Osteoblast (primary cell): ENCODE measurements at places on chromosomes 3 and 15. TPM values are rescaled to one million over a fixed set of nuclear protein-coding genes. Genes with fewer than 3 reads are reported as not detected.

DNA sequence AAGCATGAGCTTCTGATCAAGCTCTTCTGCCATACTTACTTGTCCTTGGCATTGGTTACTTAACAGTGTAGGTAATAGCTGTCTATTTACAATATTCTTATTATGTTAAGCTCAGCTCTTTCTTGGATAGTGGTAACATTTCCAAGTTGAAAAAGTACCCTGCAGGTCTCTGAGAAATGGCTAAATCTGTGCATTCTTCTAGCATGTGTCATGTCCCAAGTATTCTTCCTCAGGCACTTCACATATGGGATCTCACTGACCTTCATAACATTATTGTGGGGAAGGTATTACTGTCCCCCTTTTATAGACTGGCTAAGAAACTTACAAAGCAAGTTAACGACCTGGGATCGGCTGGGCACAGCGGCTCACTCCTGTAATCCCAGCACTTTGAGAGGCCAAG, 236.1 kb downstream of the RORA start:
- peak; percentile 17 for DNase-seq

DNA sequence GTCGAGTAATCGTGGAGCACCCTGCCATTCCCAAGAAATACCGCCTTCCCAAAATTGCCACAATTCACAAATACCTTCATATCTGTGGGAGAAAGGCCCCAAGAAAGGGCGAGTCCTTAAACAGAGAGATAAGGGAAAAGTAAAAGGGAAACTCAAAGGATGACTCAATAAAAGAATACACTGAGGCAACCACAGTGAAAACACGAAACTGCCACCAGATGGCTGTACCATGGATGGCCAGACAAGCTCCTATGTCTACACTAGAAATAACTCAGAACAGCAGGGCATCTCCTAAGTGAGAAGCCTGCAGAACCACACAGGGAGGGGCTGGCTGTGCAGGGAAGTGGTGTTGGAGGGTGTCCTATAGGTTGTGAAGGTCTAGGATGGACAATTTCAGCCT, 25.0 kb downstream of the SRGAP3 start:
- DNase-seq = peak; percentile 73

GRCh38 chr3:72821161-72821781, 27.0 kb downstream of the SHQ1 start:
- DNase-seq = peak; percentile 25

DNA sequence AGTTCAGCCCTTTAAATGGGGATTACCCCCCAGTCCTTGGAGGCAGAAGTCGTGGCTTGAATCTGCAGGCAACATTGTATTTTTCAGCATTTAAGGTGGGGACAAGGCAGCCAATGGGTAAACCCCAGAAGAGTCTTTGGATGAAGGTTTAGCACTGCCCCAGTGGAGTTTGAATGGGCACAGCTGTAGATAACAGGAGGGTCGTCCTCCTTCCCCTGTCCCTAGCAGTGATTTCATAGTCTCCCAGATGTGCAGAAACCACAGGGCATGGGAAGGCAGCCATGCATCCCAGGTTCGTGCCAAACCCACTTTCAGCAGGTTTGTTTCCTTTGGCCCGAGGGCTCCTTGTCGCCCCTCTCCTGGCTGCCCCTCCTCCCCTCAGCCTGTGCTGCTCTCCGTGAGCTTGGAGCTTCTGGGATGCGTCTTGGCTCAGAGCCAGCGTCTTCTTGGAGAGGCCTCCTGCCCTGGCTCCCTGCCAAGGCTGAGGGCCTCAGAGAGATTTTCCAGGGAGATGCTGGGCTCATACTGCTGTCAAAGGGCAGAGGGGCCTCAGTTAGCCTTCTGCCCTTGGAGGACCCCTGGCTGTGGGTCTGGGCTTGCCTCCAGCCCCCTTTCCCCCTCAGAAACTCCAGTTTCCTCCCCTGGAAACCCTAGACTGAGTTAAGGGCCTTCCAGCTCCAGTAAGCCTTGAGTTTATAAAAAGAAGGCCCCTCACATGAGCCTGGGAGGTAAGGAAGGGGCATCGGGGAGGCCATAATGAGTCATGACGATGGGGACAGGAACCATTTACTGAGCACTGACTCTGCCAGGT, 48.9 kb upstream of the POLG start:
- no peak for DNase-seq

Gene CHRM5
- under 0.01 TPM in 2 replicates for total RNA-seq

- peak; percentile 88 for DNase-seq
Measured at GRCh38 chr15:40927873-40928806, 1.0 kb upstream of the DLL4 start.

Gene MOBP
- not detected in 2 replicates for total RNA-seq

Gene ACTRT3
- total RNA-seq = 4.3 and 4.7 TPM in 2 replicates

Gene GRM2
- under 0.01 TPM in 1 of 2 replicates, not detected in the other for total RNA-seq

DNA sequence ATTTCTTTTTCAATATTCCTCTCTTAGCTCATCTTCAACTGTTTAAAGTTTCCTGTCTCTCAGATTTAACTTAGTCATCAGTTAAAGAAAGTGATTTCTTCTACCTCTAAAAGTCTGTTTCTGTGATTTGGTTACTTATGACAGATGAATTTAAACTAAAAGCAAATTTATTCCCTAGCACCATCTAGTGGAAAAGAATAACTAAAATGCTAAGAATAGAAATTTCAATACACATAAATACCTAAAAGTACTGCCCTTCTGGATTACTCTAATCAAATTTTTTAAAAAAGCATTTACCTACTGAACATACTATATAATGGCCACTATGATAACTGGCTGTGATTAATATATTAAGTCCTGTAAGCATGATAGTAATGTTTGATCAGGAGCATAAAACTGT, 14.0 kb upstream of the ZCWPW2 start:
- no peak for DNase-seq

DNA sequence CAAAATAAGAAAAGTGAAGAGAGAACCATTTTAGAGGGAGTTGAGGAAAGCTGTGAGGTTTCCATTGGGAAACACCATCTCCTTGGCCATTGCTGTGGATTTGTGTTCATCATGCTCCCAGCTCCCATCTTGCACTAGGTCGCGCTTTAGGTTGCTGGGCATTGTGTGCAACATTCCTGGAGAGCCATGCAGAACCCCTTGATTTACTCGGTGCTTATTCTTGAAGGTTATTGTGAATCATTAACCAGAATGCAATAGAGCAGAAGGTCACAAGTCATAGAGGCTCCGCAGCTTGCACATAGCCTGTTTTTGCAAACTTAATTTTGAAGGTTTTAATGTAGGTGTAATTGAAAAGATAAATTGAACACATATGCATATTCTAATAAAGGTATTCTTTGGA, 239.2 kb upstream of the IL12A start:
- DNase-seq = no peak

- DNase-seq = peak; percentile 30
Measured at GRCh38 chr3:21466476-21466875, 284.5 kb downstream of the ZNF385D start.

DNA sequence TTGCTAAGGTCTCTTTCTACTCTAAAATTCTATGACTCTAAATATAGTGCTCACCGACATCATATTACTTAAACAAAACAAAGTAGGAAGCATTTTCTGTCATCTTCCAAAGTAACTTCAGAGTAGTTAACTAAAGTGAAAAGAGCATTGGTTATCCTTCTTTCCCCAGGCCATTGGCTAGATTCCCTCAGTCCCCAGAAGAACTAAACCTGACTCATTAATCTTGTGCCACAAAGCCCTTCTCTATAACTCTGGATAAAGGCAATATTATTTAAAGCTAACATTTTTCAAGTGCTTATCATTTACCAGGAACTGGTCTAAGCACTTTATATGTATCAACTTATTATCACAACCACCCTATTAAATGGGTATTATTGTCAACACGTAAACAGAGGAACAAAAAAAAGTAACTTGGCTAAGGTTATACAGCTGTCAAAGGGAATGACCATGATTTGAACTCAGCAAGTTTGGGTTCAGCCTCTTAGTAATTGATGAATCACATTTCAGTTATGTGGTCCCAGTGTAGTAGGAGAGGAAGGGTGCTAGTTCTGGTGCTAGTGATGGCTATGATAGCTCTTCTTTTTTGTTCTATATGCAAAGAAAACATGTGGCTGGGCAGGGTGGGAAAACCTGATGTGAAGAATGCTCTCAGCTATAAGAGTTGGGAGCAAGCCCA, 304.9 kb downstream of the FGF12 start:
- DNase-seq = no peak

- DNase-seq = no peak
Measured at GRCh38 chr15:94265009-94265408, 33.6 kb downstream of the MCTP2 start.

Gene MBD4
- total RNA-seq = 37.1 and 41.3 TPM in 2 replicates

- DNase-seq = peak; percentile 97
Measured at GRCh38 chr3:126994661-126995245, 11.8 kb downstream of the PLXNA1 start.

DNA sequence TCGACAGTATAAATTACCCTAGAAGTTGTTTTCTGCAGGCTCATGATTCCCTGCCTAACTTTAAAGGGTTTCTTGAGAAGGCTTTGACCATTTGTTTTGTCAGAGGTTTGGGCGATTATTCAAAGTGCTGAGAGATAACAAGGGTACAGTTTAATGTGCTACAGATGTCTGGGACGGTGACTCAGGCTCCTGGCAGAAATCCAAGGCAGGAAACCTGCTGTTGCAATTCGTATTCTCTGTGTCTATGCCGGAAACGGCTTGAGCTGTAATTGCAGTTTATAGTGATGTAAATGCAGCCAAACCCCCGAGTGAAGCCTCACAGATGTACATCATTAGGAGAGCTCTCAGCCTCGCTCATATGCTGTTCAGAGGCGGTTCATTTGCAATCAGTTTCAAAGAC, 65.6 kb downstream of the SYNPR start:
- peak; percentile 87 for DNase-seq

- no peak for DNase-seq
Measured at GRCh38 chr15:45714590-45715488, 80.0 kb downstream of the SQOR start.

Gene PPP1R14D
- not detected in 2 replicates for total RNA-seq

DNA sequence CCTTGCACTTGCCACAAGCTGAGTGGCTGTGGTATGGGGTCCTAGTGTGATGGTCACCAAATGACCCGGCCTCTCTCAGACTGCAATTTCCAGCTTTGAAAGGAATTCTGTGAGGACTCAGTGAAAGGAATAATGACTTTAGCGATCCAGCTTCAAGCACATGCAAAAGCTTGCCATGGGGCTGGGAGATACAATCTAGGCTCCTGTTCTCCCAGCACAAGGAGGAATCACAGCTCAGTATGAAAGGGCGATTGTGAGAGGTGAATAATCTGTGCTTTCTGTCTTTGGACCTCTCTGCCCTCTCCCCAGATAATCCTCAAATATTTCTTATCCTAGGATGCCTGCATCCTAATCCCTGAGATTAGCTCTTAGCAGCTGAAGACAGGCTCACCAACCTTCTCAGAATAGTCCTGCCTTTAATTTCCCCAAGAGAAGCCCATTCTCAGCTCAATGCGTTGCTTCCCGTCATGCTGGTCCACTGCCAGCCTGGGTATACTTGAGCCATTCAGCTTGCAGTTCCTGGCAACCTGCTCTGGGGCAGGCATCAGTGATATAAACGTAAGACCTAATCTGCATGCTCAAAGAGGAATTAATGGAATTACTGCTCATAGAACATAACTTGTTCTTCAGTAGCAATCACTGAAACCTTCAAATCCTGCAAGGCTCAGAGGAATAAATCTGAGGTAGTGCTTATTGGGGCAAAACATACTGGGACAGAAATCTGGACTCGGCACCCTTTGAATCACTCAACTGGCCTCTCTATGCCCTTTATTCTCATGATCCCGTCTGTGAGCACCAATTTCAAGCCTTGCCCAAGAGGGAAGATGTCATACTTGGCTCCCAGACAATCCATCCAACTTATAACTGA, 15.1 kb downstream of the TLNRD1 start:
- DNase-seq = no peak

DNA sequence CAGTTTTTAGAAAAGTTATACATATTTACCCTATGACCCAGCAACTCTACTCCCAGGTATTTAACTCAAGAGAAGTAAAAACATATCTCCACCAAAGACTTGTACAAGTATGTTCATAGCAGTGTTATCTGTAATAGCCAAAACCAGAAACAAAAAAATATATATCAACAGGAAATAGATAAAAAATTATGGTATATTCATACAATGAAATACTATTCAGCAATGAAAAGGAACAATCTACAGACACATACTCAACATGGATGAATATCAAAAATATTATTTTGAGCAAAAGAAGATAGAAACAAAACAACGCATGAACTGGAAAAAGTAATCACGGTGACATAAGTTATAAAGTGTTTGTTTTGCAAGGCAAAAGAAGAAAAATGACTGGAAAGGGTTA, 72.4 kb downstream of the VPS13C start:
- DNase-seq = no peak

- no peak for DNase-seq
Measured at GRCh38 chr15:60639502-60639901, 160.6 kb upstream of the ICE2 start.

DNA sequence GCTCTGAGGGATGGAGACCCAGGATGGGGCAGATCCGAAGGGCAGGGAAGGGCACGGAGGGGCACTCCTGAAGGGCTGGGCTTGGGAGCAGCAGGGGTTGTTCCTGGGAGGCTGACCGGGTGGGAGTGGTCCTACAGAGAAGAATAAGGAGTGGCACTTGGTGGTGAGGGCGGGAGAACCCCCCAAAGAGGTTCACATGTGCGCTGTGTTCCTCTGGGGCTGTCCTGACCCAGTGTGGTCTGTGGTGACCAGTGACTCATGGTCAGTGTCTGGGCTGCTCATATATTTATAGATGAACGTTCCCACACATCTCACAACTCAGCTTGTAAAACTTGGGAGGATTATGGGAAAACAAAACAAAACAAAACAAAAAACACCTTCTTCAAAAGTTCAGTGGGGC, 10.0 kb downstream of the TRPM1 start:
- peak; percentile 93 for DNase-seq

Gene DNASE1L3
- not detected in 2 replicates for total RNA-seq

DNA sequence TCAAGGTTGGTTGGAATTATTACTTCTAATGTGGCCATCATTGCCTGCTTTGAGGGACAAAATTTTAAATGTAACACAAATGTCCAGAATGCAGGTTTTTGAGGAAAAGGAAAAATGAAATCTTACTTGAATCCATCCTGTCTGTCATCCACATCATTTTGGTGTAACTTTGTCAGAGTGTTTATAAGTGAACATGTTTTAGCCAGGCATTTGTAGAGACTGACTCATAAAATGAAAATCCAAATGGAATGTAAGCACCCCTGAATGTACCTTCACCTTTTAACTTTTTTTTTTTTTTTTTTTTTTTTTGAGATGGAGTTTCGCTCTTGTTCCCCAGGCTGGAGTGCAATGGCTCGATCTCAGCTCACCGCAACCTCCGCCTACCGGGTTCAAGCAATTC, 141.8 kb upstream of the BNIP2 start:
- no peak for DNase-seq

Gene MCCC1
- total RNA-seq = 20.6 TPM in 2 replicates
